Motor neuron (in vitro differentiated cells): ENCODE measurements at places on chromosomes 3 and 15.
A peak's percentile ranks its signal among the peaks of the same experiment; 100 is the strongest.

DNA sequence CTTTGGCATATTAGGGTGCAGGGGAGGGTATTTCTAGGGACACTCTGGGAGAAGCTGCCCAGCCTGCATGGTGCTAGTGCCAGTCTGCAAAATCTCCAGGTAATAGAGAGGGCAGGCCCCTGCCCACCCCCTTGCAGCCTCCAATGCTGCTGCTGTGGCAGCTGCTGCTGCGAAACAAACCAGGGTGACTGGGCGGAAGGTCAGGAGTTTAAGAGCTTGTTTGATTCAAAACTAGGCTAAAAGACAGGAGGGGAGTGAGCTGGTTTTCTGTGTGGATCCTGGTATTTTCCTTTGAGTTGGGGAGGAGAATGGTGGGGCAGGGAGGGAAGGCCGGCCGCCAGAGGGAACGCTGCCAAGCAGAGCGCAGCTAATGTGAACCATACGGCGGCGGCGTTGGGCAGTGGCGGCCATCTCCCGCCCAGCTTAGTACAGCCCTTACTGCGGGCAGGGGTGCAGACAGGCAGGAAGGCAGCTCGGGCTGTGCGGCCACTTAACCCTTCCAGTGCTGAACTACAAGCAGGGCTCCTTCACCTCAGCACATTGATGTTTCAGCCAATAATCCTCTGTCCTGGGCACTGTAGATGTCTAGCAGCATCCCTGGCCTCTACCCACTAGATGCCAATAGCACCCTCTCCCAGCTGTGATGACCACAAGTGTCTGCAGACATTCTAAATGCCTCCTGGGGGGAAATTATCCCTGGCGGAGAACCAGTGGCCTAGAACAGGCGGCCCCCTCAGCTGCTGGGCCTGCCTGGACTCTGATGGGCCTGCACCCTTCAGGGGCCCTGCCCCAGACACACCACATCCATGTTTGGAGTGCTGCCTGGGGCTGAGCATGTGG lies 125.7 kb downstream of the EEFSEC start:
- peak; percentile 81 for ATAC-seq

DNA sequence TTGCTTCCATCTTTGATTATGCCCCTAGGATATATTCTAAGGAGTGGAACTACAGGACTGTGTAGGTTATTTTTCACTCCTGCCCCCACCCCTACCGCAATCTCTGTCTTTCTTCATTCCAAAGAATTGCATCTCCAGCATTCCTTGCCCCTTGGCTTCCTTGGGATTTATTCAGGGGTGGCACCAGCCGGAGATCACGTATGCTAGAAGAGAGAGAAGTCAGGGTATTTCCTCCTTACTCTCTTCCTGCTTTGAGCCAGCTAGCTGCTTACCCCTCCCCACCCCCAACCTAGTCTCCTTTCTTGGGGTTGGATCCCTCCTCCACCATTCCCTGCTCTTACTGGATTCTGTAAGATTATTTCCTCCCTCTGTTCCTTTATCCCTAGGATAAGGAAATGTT lies 35.0 kb upstream of the DENND4A start:
- no peak for ATAC-seq

DNA sequence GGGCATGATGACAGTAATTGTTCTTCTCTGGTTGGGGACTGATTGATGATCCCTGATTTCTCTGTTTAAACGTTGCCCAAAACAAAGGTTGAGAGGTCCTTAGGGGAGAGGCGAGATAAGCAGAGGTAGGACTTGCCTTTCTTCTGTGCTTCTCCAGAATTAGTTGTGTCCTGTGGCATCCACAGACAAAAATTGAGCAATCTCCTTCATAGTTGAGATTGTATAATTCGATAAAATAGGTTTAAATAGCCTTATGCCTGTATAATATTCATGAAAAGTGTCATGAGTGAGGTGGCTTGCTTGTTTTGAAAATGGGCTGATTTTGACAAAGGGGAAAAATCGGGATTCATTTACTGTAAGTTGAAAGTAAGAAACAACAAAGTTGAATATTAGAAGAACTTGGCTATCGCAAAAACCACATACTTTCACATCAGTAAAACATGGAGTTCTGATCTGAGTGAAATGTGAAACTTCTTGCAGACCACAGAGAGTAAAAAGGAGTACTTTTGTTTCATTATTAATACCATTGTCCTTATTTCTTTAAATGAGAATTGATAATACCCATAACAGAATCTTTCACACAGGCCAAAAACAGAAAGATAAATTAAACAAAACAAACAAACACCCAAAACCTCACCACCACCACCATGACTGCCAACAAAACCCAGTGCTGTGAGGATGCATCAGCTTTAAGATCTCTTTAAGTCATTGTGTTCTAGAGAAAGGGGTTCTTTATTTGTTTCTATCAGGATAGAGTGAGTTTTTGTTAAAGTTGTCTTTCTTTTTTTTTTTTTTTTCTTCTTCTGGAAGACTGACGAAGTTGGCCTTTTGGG lies 155.7 kb downstream of the LPP start:
- ATAC-seq: no peak

GRCh38 chr3:17832016-17832415 lies 89.6 kb upstream of the TBC1D5 start:
- ATAC-seq: no peak
